Activated CD4-positive, alpha-beta T cell treated with anti-CD3 and anti-CD28 coated beads for 1 hour (primary cell): ENCODE measurements at places on chromosomes 4 and X.

- no peak for DNase-seq
Measured at GRCh38 chr4:99945718-99946355, 581 bp downstream of the DNAJB14 start.

- no peak for DNase-seq
Measured at GRCh38 chr4:95107004-95107403, 349.2 kb downstream of the BMPR1B start.

DNA sequence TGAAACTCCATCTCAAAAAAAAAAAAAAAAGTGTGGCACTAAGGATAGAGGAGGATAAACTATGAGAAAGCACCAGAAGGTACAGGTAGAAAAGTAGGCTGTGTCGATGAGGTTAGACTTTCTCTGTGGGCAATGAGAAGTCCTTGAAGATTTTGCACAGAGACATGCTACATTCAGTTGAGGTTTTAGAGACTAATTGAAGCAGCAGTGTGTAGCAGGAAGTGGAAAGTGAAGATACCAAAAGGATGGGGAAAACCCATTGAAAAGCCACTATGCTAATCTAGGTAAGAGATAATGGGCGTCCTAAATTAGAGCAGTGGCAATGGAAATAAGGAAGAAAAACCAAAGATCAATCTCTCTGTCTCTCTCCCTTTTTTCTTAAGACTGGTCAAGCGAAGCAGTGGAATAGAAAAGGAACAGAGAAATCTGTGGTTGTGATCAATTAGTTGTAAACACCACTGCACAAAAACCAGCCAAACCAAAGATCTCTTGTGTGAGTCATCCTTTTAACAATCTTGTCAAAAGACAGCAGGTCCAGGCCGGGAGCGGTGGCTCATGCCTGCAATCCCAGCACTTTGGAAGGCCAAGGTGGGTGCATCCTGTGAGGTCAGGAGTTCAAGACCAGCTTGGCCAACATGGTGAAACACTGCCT is 3.5 kb downstream of the SPINK2 start:
- no peak for DNase-seq

DNA sequence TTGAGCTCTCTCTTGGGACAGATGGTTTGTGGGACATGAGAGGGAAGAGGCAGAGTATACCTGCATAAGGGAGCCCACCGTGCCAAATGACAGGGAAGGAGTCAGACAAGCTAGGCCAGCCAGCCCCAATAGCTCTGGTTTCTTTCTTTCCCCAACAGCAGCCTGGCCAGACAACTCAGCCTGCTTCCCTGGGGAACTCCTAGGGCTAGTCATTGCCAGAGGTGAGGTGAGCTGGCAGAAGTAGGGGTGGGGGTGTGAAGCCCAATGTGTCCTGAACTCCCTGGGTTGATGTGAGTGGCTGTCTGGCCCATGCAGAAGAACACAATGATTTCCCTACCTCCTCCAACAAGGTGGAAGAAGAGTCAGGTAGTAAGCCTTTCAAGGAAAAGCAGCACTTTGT is 135.5 kb downstream of the AMMECR1 start:
- no peak for DNase-seq

- DNase-seq, result no peak
Measured at GRCh38 chr4:5503336-5503936, 204.9 kb downstream of the EVC2 start.

GRCh38 chr4:152972821-152973628 is 36.9 kb downstream of the FHDC1 start:
- DNase-seq, result no peak

- no peak for DNase-seq
Measured at GRCh38 chrX:133435544-133436124, 20.3 kb upstream of the GPC4 start.

GRCh38 chr4:1723131-1723801 is 1.9 kb downstream of the TACC3 start:
- DNase-seq, result peak; percentile 25

- no peak for DNase-seq
Measured at GRCh38 chr4:78244705-78245485, 187.8 kb downstream of the FRAS1 start.

DNA sequence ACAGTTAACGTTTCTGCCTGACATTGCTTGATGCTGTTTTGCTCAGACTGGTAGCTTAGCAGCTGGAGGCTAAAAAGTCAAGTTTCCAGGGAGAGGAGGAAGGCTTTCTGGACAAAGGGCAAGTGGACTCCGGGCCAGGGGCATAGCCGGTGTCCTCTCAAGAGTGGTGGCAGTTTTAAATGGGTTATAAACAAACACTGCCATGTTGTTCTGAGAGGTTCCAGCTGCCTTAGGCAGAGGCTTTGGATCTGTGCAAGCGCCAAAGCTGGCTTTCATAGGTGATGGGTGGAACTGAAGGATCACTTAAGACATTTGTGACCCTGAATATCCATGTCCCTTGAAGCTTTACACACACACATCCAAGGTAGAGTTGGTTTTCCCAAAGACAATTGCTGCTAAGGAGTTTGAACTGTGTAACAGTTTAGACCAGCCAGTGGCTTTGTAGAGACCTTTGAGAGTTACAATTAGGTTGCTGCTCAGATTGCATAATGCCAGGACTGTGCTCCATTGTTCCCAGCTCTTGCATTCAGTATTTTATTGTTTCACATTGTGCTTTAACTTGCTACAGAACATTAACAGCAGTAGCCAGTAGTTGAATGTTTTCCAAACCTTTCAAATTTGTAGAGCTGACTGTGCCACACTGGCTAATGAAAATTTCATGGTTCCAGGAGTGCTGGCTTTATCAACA is 54.1 kb upstream of the AP1S2 start:
- no peak for DNase-seq

- DNase-seq, result no peak
Measured at GRCh38 chr4:143514169-143514495, 630 bp downstream of the SMARCA5 start.

- no peak for DNase-seq
Measured at GRCh38 chr4:30924495-30924894, 204.3 kb downstream of the PCDH7 start.

DNA sequence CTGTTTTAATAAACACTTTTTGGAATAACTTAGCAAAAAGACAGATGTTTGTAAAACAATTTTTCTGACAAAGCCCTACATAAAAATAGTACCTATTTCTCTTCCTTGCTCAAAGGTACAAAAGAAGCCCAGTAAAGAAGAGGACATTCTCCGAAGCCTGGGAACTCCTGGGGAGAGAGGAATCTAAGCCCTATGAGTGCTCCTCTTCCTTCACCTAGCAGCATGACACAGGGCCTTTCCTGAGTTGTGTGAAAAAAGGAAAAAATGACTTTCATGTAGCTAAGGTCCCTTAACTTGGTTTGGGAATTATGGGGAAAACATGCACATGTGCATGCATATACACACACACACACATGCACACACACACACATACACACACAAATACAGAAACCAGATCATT is 586.9 kb downstream of the TMA16 start:
- no peak for DNase-seq

DNA sequence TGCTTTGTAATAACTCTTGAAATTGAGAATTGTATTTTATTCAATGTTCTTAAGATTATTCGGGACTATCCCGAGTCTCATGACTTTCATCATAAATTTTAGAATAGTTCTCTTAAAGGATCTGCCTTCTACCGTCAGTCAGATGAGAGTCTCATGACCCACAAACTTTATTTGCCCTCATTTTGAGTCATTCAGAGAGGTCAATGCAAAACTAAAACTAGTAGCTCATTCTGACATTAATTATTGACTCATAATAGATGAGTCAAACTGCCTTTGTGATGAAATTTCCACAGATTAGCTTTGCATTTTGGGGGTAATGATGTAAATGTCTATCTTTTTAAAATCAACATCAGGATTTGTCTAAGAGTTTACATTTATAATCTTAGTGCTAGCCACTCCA is 1527.3 kb downstream of the TECRL start:
- DNase-seq, result no peak

DNA sequence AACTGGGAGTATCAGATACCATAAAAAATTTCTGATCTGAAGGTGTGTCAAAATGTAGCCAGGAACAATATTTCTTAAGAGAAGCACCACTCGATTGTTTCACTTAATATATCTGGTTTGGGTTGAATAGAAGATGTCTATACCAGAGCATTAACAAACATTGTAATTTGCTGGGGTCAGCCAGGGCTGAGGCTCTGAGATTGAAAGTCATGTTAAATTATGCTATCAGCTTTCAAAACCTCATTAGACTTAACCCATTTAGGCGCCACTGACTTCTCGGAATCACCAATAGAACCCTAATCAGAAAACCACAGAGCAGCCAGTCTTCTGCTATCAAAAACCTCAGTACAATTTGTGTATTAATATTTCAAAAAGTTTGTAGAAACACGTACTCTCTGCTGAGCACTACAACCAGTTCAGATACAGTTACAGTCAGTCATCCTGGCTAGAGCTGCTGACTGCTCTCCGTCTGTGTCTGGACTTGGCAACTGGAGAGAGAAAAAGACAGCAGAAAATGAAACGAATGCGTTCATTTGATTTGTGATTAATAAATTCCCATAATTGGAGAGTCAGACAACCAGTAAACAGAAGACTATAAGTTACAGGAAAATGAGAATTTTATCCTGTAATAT is 848.6 kb upstream of the PABPC4L start:
- DNase-seq, result no peak

- DNase-seq, result no peak
Measured at GRCh38 chr4:86910369-86910768, 18.1 kb upstream of the C4orf36 start.

DNA sequence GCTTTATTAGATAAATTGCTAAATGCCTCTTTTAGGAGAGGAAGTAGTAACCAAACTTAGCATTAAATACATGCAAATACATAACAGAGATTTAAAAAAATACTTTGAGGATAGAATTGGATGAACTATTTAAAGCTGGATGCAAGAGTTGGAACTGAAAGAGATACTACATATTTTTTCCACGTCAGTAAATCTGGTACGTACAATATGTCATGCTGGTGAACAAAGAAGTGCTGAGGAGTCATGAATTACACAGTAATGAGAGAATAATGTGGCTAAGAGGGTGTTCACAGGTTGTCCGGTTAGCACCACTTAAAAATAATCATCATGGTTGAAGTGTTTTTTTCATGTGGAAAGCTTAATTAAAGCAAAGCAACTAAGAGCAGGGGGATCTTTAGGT is 184.1 kb upstream of the FRMPD4 start:
- DNase-seq, result no peak

- peak; percentile 11 for DNase-seq
Measured at GRCh38 chrX:48648336-48648751, 35.3 kb upstream of the WAS start.

DNA sequence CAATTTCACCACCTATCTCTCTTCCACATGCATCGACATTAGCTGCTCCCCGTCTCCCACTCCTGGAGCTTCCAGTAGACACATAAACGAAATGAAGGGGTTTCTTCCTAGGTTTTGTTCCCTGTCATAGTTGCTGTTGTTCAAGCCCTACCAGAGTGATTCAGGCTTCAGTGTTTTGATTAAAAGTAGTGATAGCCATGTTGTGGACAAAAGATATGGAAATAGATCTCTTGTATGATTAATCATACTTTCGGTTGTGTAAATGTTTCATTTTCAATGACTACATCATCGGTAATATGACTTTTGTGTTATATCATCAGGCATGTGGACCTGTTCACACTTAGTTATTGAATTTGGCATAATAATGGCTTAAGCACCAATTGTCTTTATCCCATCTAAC is 96.5 kb upstream of the KLF3 start:
- DNase-seq, result no peak

DNA sequence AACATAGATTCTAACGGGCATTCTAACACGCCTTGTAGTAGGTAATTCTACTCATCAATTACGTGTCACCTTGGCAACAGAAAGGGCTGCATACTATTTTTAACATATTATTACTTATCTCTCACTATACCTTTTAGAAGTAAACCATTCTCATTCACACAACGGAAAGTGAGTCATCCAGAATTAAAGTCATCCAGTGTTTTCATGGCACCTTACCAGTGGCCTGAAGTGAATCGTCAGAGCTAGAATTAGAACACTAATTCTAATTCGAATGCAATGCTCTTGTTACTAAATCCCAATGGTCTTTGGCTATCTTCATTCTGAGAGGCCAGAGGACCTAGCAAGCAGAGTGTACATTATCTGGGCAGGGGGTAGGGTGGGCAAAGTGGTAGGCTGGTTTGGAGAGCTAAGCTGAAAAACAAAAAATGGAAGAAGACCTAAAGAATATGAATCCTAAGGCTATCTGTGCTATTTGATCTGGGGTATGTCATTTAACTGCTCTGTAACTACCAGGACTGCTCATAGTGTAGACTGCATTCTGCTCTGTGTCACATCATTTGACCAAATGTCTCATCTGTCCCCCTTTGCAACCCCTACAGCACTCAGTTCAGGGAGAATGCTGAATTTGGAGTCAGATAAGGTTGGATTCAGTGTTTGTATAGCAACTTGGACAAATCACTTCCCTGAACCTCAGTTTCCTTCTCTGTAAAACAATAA is 96.5 kb downstream of the HDAC8 start:
- no peak for DNase-seq

DNA sequence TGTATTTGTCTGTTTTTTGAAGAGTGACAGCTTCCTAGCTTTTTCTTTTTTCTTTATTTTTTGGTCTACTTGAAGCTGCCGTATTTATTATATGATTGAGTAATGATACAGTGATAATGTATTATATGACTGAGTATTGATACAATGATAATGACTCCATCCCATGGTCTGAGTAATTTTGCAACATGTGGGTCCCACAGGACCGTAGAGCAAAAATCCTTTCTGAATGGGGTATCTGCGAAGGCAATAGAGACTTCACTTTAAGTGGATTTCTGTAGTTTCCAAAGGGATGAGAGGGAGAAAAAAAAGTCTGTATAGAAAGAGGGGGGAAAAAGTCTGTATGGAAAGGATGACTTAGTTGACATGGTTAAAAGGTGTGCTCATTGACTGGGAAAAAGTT is 41.0 kb downstream of the SLIT2 start:
- no peak for DNase-seq

GRCh38 chr4:738781-739280 is 33.2 kb downstream of the PCGF3 start:
- no peak for DNase-seq

- no peak for DNase-seq
Measured at GRCh38 chrX:112868586-112868985, 28.0 kb upstream of the AMOT start.

DNA sequence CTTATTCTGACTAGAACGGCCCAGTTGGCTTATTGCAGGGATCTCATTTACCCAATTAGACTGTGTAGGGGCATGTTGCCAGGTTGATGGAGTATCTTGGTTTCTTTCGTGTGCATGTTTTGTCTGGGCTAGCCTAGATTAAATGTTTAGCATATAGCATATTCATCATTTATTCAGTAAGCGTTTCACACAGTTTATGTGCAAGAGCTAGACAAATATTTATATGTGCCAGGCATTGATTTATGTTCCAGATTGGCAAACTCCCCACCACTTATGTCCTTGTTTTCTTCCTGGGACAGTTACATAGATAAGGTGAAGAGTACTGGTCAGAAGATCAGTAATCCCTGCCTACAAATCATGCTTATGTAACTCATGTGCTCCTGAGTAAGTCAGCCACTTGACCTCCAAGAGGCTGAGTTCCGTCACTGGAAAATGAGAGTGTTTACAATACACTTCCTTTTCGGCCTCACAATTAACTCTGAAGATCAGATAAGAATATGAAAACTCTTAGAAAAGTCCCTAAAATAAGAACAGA is 57.2 kb downstream of the RUFY3 start:
- no peak for DNase-seq

- DNase-seq, result no peak
Measured at GRCh38 chr4:163694385-163694784, 199.9 kb downstream of the TMA16 start.

GRCh38 chrX:105695451-105695850 is 126.9 kb upstream of the NRK start:
- DNase-seq, result no peak

- no peak for DNase-seq
Measured at GRCh38 chr4:109735566-109736365, 5.9 kb upstream of the PLA2G12A start.
